ENCODE measurements at places on chromosomes 3 and 15.

GRCh38 chr3:195075199-195075940 lies 195.6 kb downstream of the XXYLT1 start:
- no peak for DNase-seq

DNA sequence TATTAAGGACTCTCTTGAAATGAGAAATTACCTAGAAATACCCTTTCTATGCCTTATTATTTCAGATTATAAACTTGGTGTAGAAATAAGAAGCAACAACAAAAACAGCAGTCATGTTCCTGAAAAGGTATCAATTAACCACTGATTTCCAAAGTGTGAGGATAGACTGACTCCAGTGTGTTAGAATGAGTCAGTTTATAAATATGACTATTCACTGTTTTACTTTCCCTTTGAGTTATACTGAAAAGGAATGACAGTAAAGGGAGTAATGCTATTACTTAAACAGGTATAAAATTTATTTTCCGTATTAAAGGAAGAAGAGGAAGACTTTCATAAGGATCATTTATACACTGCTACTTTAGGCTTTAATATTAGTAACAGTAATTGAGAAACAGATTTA lies 12.9 kb downstream of the GMNC start:
- DNase-seq, result no peak

GRCh38 chr3:174294616-174295015 lies 564.5 kb upstream of the NAALADL2 start:
- DNase-seq, result no peak

GRCh38 chr3:96779810-96780209 lies 34.6 kb upstream of the EPHA6 start:
- DNase-seq, result peak; percentile 13

DNA sequence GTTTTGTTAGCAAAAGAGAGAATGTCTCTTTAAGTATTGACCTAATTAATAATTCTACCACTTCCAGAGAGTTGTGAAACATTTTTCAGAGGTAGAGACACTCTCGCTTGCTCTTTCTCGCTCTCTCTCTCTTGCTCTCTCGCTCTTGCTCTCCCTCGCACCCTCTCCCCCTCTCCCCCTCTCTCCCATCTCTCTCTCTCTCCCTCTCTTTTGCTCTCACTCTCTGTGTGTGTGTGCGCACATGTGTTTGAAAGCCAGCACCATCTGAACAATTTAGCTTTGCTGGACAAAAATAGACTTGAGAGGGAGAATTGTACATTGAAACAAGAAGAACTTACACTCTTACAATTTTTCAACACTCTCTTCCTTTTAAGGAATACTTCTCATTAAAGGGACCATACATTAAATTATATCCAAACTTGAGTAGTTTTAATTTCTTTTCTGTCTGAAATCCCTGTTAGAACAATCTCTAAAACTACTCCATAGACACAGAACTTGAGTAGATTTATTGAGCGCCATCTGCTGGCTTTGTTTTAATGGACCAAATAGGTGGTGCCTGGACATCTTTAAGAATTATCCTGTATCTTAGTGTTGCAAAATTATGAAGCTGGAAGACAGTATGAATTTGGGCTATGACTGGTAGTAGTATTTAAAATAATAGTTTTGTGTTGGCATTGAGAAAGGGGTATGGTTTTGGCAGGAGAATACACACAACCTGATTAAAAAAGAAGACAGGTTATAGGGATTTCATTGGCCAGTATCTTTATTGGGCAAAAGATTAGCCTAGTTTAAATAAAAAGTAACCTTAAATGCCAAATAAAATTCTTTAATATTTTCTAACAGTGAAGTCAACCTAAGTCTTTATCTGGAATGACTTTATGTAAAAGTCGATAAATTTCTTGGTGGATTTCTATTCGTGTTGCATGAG lies 124.6 kb downstream of the AKAP13 start:
- peak; percentile 49 for DNase-seq

DNA sequence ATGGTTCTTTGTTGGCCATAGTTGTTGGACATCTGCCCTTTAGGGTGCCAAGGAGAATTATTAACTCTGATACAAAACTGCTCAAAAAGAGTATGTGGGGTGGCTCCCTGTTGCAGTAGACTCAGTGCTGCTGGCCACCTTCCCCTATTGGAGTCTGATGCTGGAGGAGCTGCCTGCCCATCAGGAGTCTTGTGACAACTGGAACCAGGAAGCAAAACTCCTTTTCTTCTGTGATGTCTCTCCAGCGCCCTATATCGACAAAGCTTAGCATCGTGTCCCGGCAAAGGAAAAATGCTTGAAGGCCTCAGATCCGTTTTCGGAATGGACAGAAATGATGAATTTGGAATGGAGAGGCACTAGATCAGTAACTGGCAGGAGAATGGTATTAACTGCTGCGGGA lies 23.5 kb downstream of the PAK2 start:
- no peak for DNase-seq

GRCh38 chr3:44721231-44722102 lies 8.0 kb upstream of the ZNF501 start:
- DNase-seq, result peak; percentile 4

DNA sequence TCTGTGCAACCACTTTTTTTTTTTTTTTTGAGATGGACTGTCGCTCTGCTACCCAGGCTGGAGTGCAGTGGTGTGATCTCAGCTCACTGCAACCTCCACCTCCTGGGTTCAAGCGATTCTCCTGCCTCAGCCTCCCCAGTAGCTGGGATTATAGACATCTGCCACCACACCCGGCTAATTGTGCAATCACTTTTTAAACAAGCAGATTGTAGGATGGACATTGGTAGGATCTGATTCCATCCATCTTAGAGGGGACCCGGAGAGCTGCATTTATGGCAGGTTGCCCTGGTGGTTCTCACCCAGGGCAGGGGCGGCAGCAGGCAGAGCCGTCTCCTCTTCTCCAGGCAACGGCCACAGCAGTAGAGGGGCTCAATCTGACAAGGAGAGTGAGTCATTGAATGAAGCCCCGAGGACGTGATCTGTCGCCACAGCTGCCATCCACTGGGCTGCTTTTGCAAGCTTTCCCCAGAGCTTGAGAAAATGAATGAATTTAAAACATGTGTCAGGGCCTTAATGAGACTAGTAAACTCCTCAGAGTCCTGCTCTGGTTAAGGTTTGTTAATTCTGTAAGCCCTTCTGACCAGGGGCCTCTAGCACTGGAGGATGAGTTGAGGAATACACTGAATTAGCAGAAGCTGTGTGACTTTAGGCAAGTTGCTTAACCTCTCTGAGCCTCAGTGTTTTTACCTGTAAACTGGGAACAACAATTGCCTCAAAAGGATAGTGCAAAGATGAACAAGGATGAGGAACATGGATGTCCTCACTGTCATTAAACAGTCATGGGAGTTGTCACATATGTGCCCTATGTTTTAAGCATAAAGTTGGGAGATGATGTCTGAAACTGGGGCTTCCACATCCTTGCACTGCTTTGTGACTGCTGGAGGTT lies 129.1 kb downstream of the ASB7 start:
- DNase-seq, result peak; percentile 80

DNA sequence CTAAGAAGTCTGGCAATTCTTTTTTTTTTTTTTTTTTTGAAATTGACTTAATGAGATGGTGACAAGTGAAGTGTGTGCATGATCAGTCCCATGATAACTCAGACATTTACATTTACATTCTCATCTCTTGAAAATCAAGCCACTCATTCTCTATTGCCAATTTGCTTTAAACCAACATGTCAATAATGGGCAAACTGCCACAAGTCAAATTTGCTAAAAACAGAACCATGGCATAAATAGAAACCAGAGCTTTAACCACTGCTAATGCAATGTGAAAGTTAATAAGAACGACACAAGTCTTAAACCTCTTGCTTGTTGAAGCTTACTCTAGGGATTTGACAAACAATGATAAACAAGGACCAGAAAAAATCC lies 12.0 kb upstream of the COL8A1 start:
- DNase-seq, result no peak

DNA sequence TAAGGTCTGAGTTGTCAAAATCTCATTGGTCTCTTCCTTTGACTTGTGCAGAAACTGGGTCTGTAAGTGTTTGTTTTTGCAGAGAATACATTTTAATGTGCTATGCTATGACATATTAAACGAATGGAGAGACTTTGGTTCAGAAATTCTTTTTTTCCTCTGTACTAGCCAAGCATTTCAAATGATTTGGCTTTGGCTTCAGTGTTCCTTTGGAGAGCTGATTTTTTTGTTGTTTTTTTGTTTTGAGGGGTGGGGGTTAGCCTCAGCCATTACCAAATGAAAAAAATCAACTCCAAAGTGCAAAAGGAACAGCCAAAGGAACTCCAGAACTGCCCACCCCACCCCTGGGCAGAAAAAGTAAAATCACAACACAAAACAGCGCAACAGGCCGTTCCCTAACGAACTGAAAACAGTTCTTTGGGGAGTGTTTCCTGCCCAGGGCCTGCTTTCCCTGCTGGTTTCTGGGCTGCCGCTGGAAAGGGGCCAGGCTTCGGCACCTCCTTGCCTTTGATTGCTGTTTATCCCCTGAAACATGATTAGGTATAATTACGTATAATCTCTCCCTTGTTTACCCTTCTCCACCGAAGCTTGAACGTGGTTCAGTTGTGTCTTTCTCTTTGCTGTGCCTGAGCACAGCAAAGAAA lies 57.6 kb upstream of the NEO1 start:
- no peak for DNase-seq

- no peak for DNase-seq
Measured at GRCh38 chr3:169272532-169272931, 391.0 kb downstream of the MECOM start.

DNA sequence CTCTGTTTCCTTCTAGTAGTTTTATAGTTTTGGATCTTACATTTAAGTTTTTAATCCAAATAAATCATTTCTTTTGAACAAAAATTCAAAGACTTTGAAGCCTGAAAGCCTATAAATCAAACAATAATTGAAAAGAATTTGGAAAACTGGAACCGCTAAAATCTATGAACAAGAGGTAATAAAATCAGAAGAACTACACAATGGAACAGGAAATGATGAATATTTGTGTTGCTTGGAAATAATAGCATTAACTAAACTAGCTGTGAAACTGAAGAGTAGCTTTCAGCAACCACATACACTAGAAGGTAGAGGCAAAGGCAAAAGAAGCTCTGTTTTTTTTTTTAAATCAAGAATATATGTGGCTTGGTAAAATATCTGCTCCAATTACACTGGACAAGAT lies 147.9 kb upstream of the ABI3BP start:
- no peak for DNase-seq

- peak; percentile 6 for DNase-seq
Measured at GRCh38 chr3:160169139-160169976, 55.9 kb upstream of the C3orf80 start.

DNA sequence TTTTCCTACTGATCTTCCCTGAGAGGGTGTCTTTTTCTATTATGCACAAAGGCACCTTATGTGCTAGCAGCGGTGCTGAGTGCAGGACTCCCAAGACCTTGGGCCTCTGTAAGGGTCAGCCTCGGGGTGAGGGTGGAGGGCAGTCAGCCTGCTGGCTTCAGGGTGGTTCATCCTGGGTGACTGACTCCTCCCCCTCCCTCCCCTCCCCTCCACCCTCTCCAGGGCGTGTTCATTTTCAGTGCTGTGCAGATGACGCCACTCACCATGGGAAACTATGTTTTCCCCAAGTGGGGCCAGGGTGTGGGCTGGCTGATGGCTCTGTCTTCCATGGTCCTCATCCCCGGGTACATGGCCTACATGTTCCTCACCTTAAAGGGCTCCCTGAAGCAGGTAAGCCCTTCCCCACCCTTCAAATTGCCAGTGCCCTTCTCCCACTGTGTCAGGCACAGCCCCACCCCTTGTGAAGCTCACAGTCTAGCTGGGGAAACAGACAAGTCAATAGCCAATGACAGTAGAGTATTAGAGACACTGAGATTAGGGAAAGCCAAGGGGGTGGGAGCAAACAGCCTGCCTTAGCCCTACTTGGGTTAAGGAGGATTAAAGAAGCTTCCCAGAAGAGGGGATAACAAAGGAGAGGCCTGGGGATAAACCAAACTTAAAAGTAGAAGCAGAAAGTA lies 41.9 kb downstream of the SLC6A1 start:
- no peak for DNase-seq

- DNase-seq, result no peak
Measured at GRCh38 chr3:120769436-120769835, 26.9 kb downstream of the GTF2E1 start.

DNA sequence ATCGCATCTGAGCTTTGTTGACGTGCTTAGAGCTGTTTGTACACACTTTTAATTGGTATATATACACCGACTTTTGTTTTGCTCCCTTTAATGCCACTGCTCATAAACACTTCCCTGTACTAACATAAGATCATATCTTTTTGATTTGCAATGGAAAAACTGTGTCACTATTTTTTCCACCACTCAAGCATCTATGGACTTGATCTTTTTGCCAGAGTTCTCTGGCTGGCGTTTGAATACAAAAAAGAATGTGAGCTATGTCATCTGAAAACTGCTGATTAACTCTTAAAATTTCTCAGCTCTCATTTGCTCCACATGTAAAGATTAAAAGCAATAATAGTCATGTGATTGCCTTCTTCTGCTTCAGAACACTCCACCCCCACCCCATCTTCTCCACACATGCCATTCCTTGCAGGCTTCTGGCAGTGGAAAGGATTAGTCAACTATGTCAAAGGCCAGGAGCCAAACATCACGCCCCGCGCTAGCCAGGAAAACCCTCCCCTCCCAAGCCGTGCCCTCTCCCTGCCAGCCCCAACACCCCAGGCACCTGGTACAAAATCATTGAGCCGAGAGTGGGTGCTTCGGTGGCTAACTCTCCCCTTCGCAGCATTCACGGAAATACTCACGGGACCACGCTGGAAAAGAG lies 123.4 kb upstream of the MEF2A start:
- no peak for DNase-seq

DNA sequence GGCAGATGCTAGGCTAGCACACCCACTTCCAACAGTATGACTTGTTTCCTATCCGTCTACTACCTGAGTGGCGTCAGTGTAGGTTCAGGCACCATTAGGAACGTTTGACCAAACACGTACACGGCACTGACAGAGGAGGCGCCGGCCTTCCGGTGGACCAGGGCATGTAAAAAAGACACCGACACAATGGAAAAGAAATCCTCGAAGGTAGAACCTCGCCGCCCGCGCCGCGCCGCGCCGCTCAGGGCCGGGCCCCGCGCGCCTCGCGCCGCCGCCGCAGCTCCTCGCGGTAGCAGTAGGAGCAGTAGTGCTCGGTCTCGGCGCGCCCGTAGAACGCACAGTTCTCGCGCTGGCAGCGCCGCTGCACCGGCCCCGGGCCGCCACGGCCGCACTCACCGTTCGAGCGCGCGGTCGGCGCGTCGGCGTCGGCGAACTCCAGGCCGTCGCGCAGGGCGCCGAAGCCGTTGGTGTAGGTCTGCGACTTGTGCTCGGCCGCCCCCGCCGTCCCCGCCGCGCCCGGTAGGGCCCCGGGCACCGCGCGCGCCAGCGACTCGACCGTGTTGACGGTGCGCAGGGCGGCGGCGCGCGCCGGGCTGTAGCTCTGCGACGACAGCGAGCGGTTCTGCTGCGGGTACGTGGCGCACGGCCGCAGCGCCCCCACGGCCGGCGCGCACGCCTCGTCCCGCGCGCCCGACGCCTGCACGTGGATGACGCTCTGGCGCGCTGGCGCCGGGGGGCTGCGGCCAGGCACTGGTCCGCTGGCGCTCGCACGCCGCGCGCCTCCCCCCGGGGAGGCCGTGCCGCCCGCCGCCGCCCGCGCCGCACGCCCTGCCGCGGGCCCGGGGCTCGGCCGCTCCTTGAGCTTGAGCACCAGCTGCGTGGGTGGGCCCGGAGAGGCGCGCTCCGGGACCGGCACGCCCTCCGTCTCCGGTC lies 156.7 kb downstream of the KLF13 start:
- DNase-seq, result no peak

- DNase-seq, result no peak
Measured at GRCh38 chr3:52683611-52684010, 2.1 kb downstream of the PBRM1 start.
